Astrocyte of the spinal cord (primary cell): ENCODE measurements at places on chromosomes 7 and 10.

GRCh38 chr10:112803961-112804401 is 146.1 kb upstream of the TCF7L2 start:
- no peak for DNase-seq

- DNase-seq = no peak
These were observed 104.7 kb upstream of the FAM20C start for GRCh38 chr7:87671-88070.

- DNase-seq = no peak
These were observed 186.2 kb upstream of the PDE1C start for GRCh38 chr7:32256376-32256775.

- no peak for DNase-seq
These were observed 38.6 kb downstream of the SFTPD start for GRCh38 chr10:79910344-79910743.

- no peak for DNase-seq
These were observed 44.2 kb downstream of the GLRX3 start for GRCh38 chr10:130180416-130180815.

DNA sequence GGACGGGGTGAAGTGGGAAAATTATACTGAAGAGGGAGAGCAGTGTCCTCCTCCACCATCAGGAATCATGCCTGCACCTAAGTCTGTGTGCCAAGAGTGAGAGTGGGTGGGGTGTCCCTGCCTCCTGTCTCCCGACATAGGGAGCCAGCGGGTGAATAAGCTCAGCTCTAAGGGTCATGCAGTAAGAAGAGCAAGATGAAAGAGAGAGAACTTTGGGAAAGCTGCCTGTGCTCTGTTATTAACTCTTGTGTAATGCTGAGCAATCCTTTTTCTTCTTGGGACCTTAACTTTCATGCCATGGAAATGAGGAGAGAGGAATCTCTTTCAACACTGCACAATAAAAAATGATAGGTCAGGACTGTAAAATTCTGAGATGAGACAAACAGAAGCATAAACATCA is 7.9 kb upstream of the TCAF1 start:
- DNase-seq = no peak

GRCh38 chr7:91876391-91877133 is 3.9 kb downstream of the MTERF1 start:
- DNase-seq = no peak
